ENCODE measurements at places on chromosomes 12 and 14. TPM values are rescaled to one million over a fixed set of nuclear protein-coding genes. Genes with fewer than 3 reads are reported as not detected.

The FERMT2 gene
- total RNA-seq = 103 TPM

The SYNE2 gene
- total RNA-seq = 121 TPM

The FZD10 gene
- total RNA-seq = 0.84 TPM

The IGF1 gene
- 6.0 TPM for total RNA-seq

DNA sequence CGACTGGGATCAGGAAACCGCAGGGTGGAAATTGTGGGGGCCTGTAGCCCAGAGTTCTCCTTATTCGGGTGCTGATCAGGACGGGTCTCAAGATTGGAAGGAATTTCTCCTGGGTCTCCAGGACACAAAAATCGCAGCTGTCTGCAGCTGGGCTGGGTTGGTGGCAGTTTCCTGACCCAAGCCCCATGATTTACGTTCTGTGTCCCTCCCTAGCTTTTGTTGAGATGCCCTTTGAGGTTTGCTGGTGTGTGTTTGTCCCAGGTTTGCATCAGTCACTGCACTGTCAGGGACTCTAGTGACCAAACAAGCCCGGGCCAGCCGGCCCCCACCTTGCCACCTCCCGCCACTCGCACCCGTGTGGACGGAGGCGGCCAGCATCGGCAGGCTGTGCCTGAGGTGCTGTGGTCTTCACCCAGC is 89.5 kb downstream of the FBXL14 start:
- DNase-seq = no peak
- H3K4me3 ChIP-seq = no peak overlapping the region
- H3K27ac ChIP-seq = no peak overlapping the region
- H3K36me3 ChIP-seq = no peaks in the 10 kb centered on the region

DNA sequence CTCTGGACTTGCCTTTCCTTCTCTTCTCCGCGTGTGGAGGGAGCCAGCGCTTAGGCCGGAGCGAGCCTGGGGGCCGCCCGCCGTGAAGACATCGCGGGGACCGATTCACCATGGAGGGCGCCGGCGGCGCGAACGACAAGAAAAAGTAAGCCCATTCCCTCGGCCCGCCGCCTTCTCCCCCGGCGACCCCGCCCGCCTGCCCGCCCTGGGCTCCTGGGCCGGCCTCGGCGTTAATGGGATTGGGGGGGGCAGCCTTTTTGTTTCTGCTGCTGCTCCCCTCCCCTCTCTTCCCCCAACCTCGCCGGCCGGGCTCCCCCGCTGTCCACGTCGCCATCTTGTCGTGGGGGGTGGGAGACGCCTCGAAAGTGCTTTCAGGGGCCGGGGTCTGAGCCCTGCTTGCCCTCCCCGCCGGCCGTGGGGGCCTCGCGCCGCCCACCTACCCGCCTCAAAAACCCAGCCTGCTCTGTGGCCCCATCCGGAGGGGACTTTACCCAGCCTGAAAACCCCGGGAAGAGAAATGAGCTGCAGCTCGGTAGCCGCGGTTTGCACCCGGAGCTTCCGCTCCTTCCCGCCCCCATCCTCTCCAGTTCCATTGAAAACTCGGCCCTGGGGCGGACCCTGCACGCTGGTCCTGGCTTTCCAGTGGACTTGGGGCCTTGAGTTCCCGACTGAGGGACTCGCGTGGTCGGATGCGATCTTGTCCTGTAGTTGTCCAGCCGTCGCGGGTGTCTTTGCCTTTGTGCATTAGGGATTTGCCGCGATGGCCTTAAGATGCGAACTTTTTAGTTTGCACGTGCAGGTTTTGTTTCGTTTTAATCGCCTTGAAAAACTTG is 598 bp downstream of the HIF1A start:
- DNase-seq = peak; percentile 83
- peaks cover 21% of the 10 kb centered on the region for H3K4me1 ChIP-seq
- H3K27ac ChIP-seq = peak overlapping the region; percentile 97
- no peaks in the 10 kb centered on the region for H3K36me3 ChIP-seq

GRCh38 chr12:23140710-23141109 is 515.7 kb downstream of the ETNK1 start:
- H3K27ac ChIP-seq = no peak overlapping the region
- DNase-seq = no peak
- H3K4me3 ChIP-seq = no peak overlapping the region
- no peaks in the 10 kb centered on the region for H3K27me3 ChIP-seq

- DNase-seq = no peak
- H3K36me3 ChIP-seq = no peaks in the 10 kb centered on the region
- H3K4me3 ChIP-seq = no peak overlapping the region
- H3K27me3 ChIP-seq = no peaks in the 10 kb centered on the region
- peak overlapping the region; percentile 74 for H3K27ac ChIP-seq
- H3K4me1 ChIP-seq = peaks cover 56% of the 10 kb centered on the region
Measured at GRCh38 chr12:124507188-124508109, 60.0 kb downstream of the NCOR2 start.

- no peaks in the 10 kb centered on the region for H3K36me3 ChIP-seq
- H3K27me3 ChIP-seq = no peaks in the 10 kb centered on the region
- DNase-seq = no peak
- H3K4me3 ChIP-seq = no peak overlapping the region
- H3K27ac ChIP-seq = no peak overlapping the region
Measured at GRCh38 chr12:78275886-78276285, 445.2 kb downstream of the NAV3 start.

- no peak overlapping the region for H3K4me3 ChIP-seq
- H3K36me3 ChIP-seq = no peaks in the 10 kb centered on the region
- no peaks in the 10 kb centered on the region for H3K4me1 ChIP-seq
- no peaks in the 10 kb centered on the region for H3K27me3 ChIP-seq
Measured at GRCh38 chr14:84523746-84524145, 1006.2 kb upstream of the FLRT2 start.

DNA sequence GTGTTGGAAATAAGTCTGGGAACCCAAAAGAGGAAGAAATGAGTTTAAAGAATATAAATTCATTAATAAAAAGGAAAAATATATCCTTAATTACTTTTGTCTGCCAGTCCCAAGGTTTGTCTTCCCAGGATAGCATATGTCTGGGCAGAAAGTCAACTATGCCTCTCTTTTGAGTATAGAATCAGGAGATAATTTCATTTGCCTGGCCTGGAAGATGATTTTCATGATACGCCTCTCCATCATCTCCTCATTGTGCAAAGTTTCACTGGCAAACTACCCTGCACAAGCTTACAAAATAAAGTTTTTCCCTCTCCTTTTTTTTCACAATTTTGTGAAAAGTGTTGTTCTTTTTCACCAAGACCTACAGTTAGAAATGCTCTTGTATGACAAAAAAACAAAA is 340.8 kb downstream of the EGLN3 start:
- no peaks in the 10 kb centered on the region for H3K36me3 ChIP-seq
- DNase-seq = no peak
- no peaks in the 10 kb centered on the region for H3K27me3 ChIP-seq

DNA sequence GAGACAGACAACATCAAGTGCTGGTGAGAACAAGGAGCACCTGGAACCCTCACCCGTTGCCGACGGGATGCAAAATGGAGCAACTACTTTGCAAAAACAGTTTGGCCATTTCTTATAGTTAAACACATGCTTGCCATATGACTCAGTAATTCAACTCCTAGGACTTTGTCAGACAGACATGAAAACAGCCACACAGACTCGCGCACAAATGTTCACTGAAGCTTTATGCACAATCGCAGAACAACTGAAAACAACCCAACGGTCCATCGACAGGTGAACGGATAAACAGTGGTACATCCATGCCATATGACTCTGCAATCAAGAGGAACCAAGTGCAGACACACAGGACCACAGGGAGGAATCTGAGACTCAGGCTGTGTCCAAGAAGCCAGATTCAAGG is 30.8 kb downstream of the NCOR2 start:
- H3K36me3 ChIP-seq = peaks cover 8% of the 10 kb centered on the region
- no peak for DNase-seq
- no peak overlapping the region for H3K27ac ChIP-seq
- peaks cover 34% of the 10 kb centered on the region for H3K4me1 ChIP-seq
- no peak overlapping the region for H3K4me3 ChIP-seq

- H3K27me3 ChIP-seq = no peaks in the 10 kb centered on the region
- no peak overlapping the region for H3K27ac ChIP-seq
- no peaks in the 10 kb centered on the region for H3K4me1 ChIP-seq
- no peak overlapping the region for H3K4me3 ChIP-seq
- no peaks in the 10 kb centered on the region for H3K36me3 ChIP-seq
- no peak for DNase-seq
Measured at GRCh38 chr14:98900798-98901197, 371.2 kb downstream of the BCL11B start.

DNA sequence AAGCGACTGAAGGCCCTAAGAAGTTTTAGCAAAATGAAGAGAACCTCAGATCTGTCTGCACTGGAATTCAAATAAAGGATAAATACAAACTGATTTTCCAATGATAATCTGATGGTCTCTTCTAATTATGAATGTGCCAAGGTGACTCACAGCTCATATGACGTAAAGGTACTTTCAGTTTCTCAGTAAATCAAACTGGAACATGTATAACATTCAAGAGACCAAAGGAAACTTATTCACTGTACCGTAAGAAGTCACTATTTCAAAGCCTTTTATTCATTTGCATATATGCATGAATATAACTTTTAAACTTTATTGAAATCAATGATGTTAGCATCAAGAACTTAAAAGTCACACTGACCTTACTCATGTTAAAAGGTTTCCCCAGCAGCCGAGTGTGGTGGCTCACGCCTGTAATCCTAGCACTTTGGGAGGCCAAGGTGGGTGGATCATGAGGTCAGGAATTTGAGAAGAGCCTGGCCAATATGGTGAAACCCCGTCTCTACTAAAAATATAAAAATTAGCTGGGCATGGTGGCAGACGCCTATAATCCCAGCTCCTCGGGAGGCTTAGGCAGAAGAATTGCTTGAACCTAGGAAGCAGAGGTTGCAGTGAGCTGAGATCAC is 52.2 kb downstream of the ATXN2 start:
- H3K27ac ChIP-seq = no peak overlapping the region
- H3K4me1 ChIP-seq = no peaks in the 10 kb centered on the region
- no peak overlapping the region for H3K4me3 ChIP-seq
- no peak for DNase-seq
- H3K27me3 ChIP-seq = no peaks in the 10 kb centered on the region

DNA sequence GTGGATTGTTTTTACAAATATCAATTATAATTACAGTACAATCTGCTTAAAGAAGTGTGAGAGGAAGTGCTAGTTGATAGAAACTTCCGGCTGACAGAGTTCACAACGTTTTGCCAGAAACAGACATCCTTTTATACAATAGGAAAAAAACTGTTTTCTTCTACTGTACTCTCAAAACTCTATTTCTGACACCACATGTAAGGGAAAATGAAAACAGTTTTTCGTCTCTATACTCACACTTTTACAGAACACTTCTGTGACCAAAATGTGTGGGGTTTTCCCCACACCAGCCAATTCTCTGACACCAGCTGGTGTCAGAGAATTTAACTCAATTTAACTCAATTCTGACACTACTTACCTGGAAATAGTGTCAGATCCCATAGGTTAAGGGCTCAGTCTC is 24.2 kb upstream of the HIF1A start:
- no peak overlapping the region for H3K4me3 ChIP-seq
- H3K27ac ChIP-seq = peak overlapping the region; percentile 63
- H3K4me1 ChIP-seq = no peaks in the 10 kb centered on the region

GRCh38 chr14:93146119-93146518 is 30.4 kb upstream of the ITPK1 start:
- no peaks in the 10 kb centered on the region for H3K4me1 ChIP-seq
- H3K36me3 ChIP-seq = no peaks in the 10 kb centered on the region
- no peaks in the 10 kb centered on the region for H3K27me3 ChIP-seq

Data from upper lobe of right lung (tissue), 1 donor.